Naive thymus-derived CD8-positive, alpha-beta T cell (primary cell): ENCODE measurements at places on chromosomes 11 and 22.

- peak; percentile 31 for DNase-seq
Observed at GRCh38 chr22:38172832-38173640, 8.6 kb downstream of the PLA2G6 start.

DNA sequence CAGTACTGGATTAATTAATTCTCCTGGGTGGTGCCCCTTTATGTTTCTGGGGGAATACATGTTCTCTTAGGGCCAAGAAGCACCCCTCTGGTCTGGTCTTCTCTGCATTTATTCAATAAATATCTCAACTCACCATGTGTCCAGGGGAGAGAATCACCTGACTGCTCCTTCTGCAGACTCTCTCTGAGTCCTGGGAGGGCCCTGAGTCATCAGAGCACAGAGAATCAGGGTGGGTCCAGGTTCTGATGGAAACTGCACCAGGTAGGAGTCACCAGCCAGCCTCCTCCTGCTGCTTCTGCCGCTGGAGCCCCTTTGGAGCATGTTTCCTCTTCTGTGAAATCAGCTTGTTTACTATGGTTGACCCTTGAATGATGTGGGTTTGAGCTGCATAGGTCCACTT is 107.7 kb upstream of the PLET1 start:
- DNase-seq: no peak

GRCh38 chr11:8015753-8016239 is 28.7 kb downstream of the EIF3F start:
- DNase-seq: no peak

DNA sequence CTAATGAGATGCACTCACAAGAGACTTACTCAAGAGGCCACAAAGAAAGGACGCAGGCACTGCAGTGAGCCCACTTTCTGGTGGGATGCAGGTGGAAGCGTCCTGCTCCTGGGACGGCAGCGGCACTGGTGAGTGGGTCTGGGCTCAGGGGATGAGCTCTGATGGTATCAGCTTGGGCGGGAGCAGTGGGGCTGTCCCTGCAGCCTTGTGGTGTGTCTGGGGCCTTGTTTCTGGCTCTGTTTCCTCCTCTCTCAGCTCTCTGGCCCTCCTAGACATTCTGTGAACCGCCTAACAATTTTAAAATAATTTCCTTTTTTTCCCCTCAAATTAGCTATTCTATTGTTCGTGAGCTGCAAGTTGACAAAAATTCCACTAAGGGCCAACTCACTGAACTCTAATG is 8.8 kb upstream of the ST14 start:
- no peak for DNase-seq

- DNase-seq: no peak
Observed at GRCh38 chr11:126406368-126406767, 50.9 kb downstream of the ST3GAL4 start.

DNA sequence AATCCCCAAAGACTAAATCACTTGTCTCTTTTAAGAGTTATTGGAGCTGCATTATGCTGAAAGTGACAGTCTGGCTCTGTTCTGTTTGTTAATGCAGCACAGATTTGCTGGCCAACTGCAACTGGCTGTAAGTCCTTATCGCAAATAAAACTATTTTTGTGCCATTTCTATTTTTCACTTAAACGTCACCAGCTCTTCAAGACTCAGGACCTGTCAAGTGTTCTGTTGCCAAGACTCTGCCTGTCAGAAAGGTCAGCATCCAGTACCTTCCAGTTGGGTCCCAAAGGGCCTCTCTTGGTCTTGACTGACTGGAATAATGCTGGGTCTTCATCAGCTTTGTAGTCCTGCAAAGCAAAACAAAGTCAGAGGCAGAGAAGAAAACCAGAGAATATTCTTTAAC is 45.6 kb downstream of the PITPNB start:
- DNase-seq: no peak

- no peak for DNase-seq
Observed at GRCh38 chr11:68939583-68940555, 36.2 kb downstream of the IGHMBP2 start.

GRCh38 chr11:73585834-73586575 is 11.9 kb downstream of the FAM168A start:
- no peak for DNase-seq

- no peak for DNase-seq
Observed at GRCh38 chr22:46604306-46604690, 15.9 kb upstream of the GRAMD4 start.

- DNase-seq: no peak
Observed at GRCh38 chr11:6745465-6746015, 26.2 kb downstream of the OR2AG2 start.

DNA sequence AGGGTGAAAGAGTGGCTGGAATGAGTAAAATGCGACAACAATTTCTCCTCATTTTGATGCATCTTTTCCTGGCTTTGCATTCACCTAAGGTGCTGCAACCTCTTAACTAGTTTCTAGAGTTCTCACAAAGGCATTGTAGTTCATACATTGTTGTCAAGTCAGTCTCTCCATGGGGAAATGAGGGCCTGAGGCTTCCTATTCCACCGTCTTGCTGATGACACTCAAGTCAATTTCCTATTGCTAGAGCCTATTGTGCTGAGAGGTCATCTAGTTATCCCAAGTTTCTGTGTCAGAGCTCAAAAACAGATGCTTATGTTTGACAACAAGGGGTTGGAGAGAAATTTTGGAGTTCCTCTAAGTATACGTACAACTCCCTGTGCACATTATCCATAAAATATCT is 11.6 kb upstream of the MS4A6A start:
- DNase-seq: no peak

- no peak for DNase-seq
Observed at GRCh38 chr11:118715245-118715831, 35.9 kb upstream of the TREH start.

- no peak for DNase-seq
Observed at GRCh38 chr11:120064341-120064740, 73.6 kb downstream of the TRIM29 start.

- no peak for DNase-seq
Observed at GRCh38 chr22:47750086-47750485, 987.6 kb downstream of the TBC1D22A start.

DNA sequence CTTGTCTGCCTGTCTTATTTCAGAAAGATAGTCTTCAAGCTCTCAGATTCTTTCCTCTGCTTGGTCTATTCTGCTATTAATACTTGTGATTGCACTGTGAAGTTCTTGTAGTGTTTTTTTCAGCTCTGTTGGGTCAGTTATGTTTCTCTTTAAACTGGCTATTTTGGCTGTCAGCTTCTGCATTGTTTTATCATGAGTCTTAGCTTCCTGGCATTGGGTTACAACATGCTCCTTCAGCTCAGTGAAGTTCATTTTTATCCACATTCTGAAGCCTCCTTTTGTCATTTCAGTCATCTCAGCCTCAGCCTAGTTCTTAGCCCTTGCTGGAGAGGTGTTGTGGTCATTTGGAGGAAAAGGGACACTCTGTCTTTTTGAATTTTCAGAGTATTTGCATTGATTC is 15.5 kb upstream of the DEPDC7 start:
- no peak for DNase-seq

DNA sequence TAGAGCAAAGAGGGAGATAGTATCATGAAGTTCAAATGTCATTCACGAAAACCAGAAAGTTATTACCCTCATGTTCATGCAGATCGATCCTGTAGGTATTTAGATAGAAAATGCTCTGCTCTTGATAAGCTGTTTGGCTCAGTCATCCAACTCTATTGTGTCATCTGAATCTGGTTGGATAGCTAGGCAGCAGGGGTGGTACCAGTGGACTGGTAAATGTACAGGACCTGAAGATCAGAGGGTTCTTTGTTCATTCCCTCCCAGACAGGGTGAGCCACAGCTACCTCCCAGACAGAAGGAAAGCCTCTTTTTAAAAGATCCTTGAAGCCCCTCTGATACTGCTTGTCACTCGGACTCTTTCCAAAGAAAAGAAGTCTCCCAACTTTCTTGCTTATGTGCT is 29.8 kb upstream of the DRD2 start:
- no peak for DNase-seq

GRCh38 chr11:65437436-65438227 is 15.0 kb downstream of the NEAT1 start:
- DNase-seq: no peak

DNA sequence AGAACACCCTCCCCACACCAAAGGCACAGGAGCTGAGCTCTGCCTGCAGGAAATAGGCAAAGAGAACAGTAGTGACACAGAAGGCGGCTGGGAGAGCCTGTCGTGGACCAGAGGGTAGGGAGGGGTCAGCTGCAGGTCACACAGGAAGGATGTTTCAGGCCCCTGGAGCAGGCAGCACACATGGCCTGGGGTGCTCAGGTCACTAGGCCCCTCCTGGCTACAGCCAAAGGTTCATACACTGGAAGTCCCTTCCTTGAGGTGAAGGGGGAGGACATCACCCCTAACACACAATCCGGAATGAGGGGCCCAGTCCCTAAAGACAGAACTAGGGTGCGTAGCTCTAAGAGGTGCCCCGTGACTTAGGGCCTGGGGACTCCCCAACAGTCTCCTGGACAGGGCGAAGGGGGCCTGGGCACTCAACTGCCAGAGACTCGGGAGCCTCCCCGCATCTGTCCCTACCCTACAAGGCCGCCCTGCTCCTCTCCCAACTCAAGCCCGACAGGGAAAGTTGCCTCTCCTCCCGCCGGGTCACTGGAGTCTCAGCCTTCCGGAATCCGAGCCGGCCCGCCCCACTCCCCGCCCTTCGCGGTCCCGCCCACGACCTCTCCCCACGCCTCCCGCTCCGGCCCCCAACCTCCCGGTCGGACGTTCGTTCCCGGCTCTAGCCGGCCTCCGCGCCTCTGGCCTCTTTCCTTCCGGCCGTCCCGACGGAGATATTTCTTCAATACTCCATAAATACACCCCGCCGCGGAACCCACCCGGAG is at the start of gene CYB5R2:
Gene CYB5R2, minus strand, starts transcription at position 541 of the 764 bp plus-strand sequence. CDS start 675 bp downstream, outside the sequence.
- DNase-seq: no peak

- DNase-seq: no peak
Observed at GRCh38 chr11:93935826-93936225, 85.3 kb upstream of the HEPHL1 start.

DNA sequence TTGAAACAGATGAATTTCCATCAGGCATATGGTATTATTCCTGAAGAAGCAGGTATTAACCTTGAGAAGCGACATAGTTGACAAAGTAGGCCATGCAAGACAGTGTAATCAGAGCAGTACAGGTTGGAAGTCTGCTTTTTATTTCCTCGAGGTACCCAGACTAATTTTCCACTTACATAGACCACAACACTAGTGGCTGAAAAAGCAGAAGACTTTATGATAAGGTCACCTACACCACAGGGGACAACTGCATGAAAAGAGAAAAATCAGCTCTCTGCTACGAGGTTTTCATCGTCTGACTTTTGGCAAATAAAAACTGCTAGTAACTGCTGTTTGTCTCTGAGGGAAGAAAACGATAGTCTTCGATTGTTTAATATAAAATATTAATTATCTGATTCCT is 77.5 kb downstream of the CNTN5 start:
- DNase-seq: no peak

GRCh38 chr22:44701824-44702478 is at the start of gene PRR5:
PRR5 (plus strand) TSS chr22:44702204; CDS start chr22:44702475, 271 bp downstream.
- peak; percentile 84 for DNase-seq

GRCh38 chr11:46669711-46670139 is 30.7 kb downstream of the ARHGAP1 start:
- DNase-seq: no peak

GRCh38 chr22:31540966-31541365 is 44.6 kb downstream of the SFI1 start:
- DNase-seq: no peak

- peak; percentile 68 for DNase-seq
Observed at GRCh38 chr11:36564376-36565030, 3.3 kb upstream of the RAG1 start.

- DNase-seq: no peak
Observed at GRCh38 chr11:32430568-32431381, 4.6 kb downstream of the WT1 start.

GRCh38 chr22:42977569-42977968 is 37.4 kb downstream of the PACSIN2 start:
- DNase-seq: no peak

GRCh38 chr11:1401656-1402221 is 12.0 kb downstream of the BRSK2 start:
- peak; percentile 28 for DNase-seq

DNA sequence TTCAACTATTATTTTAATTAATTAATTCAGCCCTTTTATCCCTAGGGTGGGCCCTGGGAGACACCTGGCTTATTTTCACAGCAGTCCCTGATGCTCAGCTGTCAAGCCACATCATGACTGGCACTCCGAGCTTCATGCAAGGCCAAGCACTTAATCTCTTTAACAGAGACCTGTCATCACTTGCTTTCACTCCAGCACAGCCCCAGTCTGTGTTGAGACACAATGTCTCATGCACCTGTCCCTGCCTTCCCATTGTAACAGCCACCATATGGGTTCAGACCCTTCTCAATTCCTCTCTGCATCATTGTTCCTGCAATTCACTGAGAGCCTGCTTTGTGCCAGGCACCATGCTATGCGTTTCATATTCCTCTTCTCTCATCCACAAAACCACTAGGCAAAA is 222.2 kb upstream of the TENM4 start:
- DNase-seq: no peak

- no peak for DNase-seq
Observed at GRCh38 chr11:4664786-4665185, 21.0 kb downstream of the OR51E1 start.

DNA sequence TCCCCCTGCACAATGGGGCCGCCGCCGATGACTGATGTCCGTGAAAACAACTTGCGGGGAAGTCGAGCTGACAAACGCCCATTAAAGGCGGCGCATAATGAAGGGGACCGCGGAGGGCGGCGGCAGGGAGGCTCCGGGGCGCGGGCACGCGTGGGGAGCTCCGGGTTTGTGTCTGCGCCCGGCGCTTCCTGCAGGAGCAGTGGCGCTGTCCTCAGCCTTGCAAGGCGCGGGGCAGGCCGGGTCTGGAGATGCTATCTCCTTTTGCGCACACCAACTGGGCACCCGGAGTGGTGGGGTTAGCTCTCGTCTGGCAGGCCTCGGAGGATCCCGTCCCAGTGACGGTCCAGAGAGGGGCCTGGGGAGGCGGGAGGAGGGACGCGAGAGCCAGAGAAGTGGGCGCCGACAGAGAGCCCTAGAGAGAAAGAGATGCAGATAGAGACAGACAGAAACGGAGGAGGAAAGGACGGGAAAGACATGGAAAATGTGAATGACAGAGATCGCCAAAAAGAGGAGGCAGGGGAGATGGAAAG is 390 bp upstream of the FGF3 start:
- DNase-seq: no peak

DNA sequence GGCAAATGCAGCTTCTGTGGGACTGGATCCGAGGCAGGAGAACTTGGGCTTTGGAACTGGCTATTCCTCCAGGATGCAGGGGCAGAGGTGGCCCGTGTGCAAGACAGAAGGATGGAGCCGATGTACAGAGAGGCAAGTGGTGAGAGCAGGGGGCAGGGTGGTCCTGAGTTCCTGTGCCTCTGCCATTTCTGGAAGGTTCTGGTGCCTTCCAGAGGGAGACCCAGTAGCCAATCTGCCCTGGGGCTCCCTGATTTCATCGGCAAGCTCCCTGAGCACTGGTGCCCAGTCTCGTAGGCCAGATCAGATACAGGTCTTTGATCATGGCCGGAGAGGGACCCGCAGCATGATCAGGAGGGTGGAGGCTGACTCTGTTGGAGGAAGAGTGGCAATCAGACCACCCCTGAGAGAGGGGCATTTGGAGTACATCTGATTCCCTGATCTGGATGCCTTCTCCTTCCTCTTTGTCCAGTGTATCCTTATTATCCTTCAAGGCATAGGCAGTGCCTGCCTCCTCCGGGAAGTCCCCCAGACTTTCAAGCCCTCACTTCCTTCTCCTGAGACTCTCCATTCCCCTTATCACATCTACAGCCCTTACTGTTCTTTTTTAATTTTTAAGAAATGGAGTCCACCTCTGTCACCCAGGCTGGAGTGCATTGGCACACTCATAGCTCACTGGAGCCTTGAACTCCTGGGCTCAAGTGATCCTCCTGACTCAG is 9.7 kb downstream of the MRGPRD start:
- DNase-seq: no peak
